NCI-H82 (cell line): ENCODE measurements at places on chromosomes 7 and 10.

GRCh38 chr10:90964781-90965465, 44.0 kb upstream of the ANKRD1 start:
- no peak for DNase-seq

DNA sequence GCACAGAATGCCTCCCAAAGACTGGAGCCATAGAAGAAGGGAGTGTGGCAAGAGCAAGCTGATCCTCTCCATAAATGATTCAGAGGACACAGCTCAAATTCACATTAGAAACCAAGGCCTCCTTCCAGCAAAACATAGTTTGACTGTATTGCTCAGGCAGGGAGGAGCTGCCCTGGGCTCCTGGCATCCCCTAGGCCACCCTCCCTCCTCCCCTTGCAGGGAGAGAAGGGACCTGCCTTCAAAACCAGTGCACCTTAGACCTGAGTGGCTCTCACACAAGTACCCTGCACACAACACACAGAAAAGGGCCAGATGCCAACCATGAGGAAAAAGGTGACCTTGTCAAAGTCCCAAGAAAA, 64.7 kb downstream of the CREB3L2 start:
- DNase-seq: no peak

GRCh38 chr10:33141251-33141650, 183.2 kb upstream of the ITGB1 start:
- DNase-seq: no peak

DNA sequence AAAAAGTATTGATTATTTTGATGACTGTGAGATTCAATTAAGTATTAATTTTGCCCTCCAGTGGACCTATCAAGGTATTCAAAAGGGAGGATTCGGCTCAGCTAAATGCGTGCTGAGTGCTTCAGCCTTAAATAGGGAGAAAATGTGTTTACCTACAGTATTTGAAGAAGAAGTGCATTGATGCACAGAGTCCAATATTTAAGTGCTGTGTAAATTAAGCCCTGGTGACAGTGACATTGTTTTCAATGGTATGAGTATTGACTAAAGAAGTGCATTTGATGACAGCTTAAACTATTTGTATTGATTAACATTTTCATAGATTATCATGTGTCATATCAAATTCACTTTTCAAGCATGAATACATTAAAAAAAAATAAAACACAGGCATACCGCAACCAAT, 106.6 kb downstream of the POU6F2 start:
- no peak for DNase-seq

DNA sequence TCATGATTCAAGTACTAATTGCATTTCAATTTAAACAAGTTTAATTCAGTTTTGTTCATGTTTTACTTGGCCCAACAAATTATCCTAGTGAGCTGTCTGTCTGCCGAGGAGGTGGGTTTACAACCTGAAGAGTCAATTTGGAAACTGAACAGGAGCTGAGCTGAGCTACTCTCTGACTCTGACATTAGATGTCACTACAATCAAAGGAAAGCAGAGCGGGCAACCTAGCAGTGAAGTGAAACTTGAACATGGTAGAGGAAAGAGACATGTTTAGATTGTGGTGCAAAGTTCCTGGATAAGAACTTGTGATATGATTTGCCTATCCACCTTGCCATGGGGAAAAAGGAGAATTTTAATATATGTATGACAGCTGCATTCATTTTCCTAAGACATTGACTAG, 9.6 kb upstream of the AGR3 start:
- DNase-seq: peak; percentile 27

DNA sequence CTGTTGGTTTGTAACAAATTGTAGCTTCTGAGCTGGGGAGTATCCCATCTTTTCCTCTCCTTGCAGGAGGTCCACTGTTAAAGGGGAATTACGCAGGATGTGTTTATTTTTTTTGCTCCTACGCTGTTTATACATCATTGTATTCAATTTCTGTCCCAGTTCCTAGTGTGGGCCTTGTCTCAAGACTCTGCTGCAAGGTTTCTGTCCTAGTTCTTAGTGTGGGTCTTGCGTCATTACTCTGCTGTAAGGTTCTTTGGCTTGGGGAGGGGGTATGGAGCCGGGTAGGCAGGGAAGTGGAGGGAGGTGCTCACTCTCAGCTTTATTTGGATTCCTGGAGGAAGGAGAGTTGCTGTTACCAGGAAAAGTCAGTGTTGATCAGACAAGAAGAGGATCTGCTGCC, 64.0 kb upstream of the TRIM8 start:
- no peak for DNase-seq

- DNase-seq: no peak
These were observed 14.5 kb upstream of the PAX2 start for GRCh38 chr10:100730725-100731406.

- no peak for DNase-seq
These were observed 93.8 kb downstream of the PTPRE start for GRCh38 chr10:128000471-128001362.

GRCh38 chr10:11517150-11517549, 94.3 kb downstream of the USP6NL start:
- no peak for DNase-seq

GRCh38 chr10:42984761-42985325, 92.0 kb upstream of the RET start:
- no peak for DNase-seq

- DNase-seq: no peak
These were observed 94.4 kb upstream of the CCDC6 start for GRCh38 chr10:60000747-60001146.

- DNase-seq: no peak
These were observed 6.3 kb downstream of the IQCE start for GRCh38 chr7:2564970-2565540.

GRCh38 chr10:76127984-76128589, 696.7 kb downstream of the LRMDA start:
- no peak for DNase-seq

DNA sequence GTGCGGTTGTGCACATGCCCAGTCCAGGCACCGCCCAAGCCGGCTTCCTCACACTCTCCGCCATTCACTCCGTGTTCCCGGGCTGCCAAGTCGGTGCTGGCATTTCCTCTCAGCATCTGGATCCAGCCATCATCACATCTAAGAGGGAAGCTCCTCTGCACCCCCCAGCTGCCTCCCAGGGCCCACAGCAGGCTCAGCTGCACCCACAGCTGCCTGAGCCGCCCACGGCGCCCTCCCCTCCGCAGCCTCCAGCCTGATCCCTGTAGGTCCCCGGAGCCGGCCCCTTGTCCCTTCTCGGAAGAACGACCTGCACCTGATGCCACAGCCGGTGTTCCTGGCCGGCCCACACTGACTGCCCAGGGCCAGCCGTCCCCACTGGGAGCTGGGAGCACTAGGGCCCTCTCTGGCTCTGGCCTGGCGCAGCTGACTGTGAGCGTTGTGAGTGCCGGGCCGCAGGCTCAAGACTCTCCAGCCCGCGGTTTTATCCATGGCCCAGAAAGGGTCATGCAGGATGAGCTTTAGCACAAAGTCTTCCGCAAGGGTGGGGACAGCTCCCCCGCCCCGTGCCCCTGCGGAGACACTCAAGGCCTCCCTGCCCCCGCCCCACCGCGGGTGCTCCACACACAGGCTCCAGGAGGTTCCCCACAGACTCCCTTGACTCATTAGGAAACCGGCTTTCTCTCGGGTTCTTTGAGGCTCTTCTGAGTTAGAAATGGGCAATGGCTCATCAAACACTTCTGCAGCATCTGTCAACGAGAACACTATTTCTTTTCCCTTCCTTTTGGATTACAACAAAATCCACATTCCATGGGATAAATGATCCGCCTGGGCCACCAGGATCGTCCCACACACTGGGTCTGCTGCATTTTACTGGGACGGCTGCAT, 31.2 kb downstream of the CFAP46 start:
- no peak for DNase-seq

DNA sequence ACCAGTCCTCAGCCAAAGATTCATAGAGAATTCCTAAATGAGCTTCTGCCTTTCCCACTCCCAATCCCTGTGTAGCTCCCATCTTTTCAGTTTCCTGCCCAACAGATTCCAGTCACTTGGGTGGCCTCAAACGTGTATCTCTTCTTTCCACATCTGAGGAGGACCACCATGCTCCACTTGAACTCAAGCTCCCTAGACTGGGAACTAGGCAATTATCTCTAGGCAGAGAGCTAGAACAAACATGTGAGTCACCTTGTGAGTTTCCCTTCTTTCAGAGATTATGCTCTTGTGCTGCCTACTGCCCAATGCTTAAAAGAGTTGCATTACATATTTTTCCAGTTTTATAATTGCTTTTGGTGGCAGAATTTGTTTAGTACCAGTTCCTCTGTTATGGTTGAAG, 178.0 kb downstream of the MDFIC start:
- no peak for DNase-seq

GRCh38 chr7:34840176-34840785, 182.3 kb downstream of the NPSR1 start:
- DNase-seq: peak; percentile 13

- DNase-seq: no peak
These were observed 312.2 kb upstream of the ADARB2 start for GRCh38 chr10:2049560-2049959.

DNA sequence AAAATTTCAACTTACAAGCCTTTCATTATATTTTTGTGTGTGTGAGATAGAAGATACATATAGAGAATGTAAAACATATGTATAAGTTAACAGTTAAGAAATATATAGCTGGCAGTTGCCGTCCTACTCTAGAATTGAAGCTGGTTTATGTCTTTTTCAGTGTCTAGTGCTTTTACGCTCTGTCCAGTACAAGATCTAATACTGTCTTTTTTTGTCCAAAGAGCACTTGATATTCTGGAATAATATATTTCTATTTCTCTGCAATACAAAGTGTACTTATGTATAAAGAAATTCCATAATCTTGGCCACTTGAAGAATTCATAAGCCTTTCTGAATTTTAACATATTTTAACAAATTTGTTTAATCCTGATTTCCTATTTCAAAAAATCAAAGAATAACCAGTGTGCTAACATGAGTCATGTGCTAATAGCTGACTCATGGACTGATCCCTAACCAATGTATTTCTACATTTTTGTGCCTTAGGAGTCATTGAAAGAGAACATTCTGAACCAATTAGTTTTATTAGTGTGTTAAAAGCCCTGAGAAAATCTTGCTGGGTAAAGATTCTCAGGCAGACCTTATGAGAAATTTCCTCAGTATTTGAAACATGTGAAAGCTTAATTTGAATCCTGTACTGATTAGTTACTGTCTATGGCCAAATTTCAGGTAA, 73.2 kb upstream of the CCAR1 start:
- no peak for DNase-seq

DNA sequence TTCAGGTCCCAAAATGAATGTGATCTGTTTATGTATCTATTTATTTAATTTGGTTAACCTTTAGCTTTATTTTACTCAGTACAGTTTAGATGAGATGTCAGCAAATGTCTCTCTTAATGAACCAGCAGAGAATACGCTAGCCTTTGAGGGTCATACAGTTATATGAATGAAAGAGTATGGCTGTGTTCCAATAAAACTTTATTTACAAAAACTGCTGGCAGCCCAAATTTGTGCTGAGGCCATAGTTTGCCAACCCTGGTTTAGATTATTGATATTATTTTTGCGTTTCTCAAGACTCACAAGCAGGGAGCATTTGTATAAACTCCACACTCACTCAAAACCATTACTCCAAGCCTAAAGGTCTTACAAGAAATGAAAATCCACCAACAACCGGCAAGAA, 323.4 kb upstream of the NRP1 start:
- no peak for DNase-seq

DNA sequence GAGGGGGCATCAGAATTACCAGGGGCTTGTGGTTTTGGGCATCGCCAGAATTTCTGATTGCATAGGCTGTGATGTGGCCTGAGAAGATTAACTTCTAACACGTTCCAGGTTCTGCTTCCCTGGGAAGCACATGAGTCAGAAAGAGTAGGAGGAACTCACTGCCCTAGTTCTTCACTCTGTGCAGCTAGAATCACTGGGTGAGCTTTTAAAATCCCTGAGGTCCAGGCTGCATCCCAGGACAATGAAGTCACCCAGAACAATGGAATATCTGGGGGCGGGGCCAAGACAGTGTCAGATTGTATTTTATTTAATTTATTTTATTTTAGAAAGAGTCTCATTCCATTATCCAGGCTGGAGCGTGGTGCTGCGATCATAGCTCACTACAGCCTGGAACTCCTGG, 636.5 kb downstream of the CALN1 start:
- DNase-seq: no peak

DNA sequence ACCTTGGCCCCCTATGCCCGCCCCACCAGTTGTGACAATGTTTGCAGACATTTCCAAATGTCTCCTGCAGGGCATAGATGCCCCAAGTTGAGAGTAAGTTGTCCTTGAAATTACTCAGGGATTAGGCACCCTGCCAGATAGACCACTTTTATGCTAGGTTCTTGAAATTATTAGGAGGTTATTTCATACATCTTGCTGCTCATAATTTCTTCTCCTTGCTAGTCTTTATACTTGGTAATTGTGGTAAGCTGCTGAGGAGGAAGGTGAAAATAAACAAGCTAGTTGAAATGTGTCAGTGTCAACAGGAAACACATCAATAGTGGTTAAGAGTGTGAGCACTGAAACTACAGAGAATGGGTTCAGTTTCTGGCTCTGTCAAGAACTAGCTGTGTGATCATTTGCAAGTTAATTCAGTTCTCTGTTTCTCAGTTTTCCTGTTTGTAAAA, 63.7 kb upstream of the AOAH start:
- no peak for DNase-seq

- no peak for DNase-seq
These were observed 59.4 kb downstream of the HTR7 start for GRCh38 chr10:90798482-90798881.

DNA sequence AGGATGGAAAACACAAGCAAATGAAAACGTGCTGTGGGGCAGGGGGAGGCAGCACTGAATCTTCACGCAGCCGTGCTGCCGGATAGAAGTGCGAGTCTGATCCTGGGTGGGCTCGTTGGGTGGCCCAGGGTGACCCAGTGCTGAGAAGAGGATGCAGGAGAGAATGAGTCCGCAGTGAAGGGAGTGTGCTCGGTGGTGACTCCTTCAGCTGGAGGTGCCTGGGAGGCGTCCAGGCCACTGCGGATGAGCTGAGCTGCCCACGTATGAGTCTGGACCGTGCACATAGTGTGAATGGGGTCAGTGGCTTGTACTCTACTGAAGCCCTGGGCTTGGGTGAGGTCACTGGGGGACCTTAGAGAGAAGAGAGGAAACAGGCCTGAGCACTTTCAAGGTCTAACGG, 190.0 kb upstream of the MGMT start:
- DNase-seq: no peak

DNA sequence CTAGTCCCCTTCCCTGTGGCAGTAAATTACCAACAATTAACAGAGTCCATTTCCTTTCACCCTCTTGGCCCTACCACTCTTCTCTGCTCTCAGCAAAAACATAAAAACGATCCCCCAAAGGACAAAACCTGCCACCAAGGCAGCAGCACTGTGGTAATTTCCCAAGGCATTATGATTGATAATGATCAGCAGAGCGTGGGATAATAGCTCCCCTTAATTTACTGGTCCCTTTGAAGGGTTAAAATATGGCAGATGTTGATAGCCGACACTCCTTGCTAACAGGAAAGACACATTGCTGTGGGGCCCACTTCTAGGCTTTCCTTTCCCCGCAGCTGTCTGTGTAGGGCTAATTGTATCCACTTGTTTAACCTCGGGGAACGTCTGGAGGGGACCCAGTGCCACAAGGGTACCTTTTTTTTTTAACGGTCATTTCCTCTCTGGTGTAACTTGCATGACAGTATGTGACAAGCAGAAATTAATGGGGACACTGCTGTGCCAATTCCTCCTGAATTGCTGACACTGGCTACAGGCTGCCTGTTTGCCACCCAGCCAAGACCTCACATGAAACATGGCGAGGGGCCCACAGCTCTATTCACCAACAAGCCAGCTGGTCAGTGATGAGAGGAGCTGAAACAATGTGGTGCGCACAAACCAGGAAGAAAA, 81.3 kb downstream of the CDK6 start:
- peak; percentile 23 for DNase-seq
